ENCODE measurements at places on chromosomes 16 and 17.

DNA sequence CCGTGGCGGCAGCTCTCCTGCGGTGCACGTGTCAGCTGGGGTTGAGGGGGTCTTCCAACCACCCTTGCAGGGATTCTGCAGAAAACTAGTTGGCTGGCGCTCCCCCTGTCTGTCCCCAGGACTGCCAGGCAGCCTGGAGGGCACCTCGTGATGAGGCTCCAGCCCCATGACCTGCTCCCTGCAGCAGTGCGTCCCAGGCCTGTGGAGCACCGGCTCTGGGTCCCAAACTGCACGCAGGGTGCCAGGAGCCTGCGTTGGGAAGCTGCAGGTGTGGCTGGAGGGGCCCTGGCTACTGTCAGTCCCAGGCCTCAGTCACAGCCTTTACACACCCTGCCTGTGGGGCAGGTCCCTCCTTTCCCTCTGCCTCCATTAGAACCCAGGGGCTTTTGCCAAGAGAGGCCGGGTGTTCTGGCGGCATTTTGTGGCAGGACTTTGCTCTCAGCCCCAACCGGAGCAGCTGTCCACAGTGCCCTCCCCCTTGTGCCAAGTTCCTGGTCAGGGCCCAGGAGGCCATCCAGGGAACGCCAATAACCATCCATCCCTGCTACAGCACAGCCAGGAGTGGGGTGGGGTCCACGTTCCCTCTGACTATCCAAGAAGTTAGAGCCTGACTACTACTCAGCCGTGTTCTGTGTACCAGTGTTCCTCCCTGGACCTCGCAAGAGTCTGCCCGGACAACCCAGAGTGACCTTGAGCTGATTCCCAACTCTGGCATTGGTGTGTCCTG, 9.2 kb downstream of the CHMP6 start:
- no peak for DNase-seq

DNA sequence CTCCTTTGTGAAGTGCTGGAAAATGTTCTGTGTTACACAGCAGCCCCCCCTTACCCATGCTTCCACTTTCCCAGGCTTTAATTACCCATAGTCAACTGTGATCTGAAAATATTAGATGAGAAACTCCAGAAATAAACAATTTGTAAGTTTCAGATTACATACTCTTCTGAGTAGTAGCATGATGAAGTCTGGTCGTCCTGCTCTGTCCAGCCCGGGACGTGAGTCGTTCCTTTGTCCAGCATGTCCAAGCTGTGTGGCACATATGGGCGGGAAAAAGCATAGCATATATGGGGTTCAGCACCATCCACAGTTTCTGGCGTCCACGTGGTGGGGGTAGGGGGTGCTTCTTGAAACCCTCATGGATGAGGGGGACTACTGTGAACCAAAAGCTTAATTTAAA, 83.5 kb downstream of the BANP start:
- no peak for DNase-seq

DNA sequence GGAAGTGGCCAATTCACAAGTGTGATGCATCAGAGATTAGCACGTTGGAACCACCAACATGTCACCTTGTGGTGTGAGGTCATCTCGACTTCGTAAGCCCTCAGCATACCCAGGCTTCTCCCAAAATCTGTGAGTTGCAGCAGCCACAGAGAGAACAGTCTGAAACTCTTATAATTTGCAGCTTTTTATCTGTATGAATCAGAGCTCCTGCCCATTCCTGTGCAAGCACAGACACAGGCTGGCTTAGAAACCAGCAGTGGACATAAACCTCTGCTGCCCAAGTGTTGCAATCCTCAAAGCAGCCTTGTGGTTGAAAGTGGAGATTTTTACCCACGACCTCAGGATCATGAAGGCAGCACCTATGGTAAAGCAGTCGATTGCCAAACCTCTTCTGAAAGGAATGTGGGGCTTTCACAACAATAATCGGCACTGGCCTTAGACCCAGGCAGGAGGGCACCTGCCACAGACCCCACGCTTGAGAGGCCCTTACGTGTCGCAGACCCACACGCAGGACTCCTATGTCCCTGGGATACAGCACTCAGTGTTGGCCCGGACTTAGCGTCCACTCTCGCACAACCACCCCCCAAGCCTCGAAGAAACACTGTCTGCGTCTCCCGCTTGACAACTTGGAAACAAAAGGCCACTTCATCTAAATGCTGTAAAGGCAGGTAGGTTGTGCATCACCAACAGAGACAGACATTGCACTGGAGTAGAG, 24.5 kb upstream of the OSGIN1 start:
- DNase-seq, result no peak

GRCh38 chr16:28528463-28528867, 10.3 kb downstream of the NUPR1 start:
- no peak for DNase-seq

GRCh38 chr17:76163919-76164318, 22.9 kb upstream of the FOXJ1 start:
- no peak for DNase-seq

- no peak for DNase-seq
These were observed 773 bp downstream of the CENPX start for GRCh38 chr17:82021900-82022309.

DNA sequence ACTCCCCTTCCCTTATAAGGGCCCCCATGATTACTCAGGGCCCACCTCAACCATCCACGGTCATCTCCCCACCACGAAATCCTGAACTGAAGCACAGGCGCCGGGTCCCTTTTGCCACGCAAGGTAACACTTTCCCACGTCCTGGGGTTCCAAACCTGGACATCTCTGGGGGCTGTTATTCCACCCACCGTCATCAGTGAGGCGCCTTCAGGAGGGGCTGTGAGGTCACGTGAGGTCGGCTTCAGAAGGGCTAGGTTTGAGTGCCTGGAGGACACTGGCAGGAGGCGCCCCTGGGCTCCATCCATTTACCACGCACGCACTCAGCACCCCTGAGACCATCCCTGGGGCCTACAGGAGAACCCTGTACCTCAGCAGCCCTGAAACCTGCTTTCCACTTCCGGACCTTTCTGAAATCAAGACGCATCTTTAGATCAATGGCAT, 4.1 kb downstream of the CD2BP2 start:
- no peak for DNase-seq

DNA sequence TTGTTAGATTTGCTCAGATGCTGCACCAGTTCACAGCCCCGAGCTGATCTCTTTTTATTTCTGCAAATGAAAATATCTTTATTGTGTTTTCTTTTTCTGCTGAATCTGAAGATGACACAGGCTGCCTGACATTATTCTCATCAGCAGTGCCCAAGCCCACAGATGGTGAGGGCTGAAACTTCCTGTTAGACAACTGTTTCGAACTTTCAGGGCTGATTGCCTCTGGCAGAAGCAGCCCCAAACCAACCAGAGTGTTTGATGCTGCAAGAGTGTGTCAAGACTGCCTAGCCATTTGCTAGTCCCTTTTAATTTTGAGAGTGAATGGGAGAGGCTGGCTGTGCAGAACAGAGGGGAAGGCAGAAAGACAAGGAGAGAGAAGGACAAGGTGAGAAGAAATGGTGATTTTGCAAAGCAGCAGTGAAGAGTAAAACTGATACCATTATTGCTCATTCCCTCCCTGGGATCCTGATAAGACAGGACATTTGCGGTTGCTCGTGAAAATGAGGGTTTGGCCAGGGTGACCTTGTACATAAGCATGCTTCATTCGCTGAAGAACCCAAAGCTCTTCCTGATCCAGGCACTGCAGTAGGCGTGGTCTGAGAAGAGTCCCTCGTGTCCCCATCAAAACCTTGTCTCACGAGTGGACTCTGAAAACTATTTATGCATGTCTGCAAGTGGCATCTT, 77.2 kb downstream of the TMEM114 start:
- DNase-seq, result no peak

DNA sequence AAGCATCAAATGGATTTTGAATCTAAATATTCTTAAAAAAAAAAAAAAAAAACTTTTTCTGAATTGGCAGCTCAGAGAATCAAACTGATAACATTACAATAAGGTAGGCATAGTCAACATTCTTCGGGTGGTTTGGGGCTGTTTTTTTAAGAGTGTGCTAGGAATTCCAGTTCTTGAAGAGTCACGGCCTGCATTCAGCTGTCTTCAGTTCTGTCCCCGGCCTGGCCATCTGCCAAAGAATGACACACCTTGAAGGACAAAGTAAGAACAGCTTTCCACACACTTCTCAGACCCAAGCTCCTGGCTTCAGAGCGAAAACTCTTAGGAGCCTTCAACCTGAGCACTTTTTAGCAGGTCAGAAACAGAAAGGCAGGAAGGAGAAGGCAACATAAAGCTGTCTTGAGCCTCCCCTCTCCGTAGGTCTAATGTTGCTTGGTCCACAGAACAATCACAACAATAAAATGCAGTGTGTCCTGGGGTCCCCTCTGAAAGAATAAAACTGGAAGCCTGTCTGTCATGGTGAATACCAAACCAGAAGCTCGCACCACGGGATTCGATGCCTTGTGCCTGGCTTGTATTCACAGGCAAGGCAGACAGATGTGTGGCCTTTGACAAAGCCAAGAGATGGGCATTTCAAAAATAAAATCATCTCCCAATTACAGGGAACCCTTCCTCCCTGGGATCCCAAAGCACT, 524.4 kb upstream of the ZFHX3 start:
- DNase-seq, result no peak

GRCh38 chr17:69883120-69883519, 191.9 kb upstream of the KCNJ16 start:
- no peak for DNase-seq

DNA sequence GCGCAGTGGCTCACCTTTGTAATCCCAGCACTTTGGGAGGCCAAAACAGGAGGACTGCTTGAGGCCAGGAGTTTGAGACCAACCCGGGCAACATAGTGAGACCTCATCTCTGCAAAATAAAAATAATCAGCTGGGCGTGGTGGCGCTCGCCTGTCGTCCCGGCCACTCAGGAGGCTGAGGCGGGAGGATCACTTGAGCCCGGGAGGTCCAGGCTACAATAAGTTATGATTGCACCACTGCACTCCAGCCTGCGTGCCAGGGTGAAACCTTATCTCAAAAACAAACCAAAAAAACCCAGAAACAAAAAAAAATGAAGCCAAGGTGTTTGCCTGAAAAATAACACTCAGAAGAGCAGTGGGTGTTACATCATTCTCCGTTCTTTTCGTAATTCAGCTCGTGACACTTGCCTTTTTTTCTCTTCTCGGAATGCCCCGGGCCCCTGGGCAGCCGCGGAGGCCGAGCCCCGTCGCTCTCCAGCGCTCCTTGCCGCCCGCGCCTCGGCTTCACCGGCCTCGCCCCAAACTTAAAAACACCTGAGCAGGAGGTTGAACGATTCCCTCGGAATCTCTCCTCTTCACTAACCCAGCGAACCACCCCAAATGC, 17.0 kb downstream of the PRCD start:
- DNase-seq, result no peak

- DNase-seq, result no peak
These were observed 168.0 kb downstream of the AHSP start for GRCh38 chr16:31695667-31696066.

GRCh38 chr17:58728798-58729197, 26.9 kb upstream of the PPM1E start:
- DNase-seq, result no peak

- DNase-seq, result no peak
These were observed 24.6 kb upstream of the LRRC75A start for GRCh38 chr17:16516594-16517051.

DNA sequence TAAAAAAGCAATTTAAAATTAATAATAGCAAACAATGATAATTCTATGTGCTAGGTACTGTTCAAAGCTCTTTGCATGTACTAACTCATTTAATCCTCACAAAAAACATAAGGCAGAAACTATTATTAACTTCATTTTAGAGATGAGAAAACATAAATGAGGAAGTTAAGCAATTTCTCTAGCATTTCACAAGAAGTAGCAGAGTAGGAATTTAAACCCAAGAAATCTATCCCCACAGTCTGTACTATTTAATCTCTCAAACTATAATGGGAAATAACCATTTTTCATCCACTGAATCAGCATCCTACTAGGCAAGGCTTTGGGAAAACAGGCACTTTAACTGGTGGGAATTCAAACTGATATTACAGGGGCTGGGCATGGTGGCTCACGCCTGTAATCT, 42.2 kb upstream of the INTS2 start:
- no peak for DNase-seq

- DNase-seq, result no peak
These were observed 4.1 kb upstream of the PPP1R9B start for GRCh38 chr17:50154604-50155003.

DNA sequence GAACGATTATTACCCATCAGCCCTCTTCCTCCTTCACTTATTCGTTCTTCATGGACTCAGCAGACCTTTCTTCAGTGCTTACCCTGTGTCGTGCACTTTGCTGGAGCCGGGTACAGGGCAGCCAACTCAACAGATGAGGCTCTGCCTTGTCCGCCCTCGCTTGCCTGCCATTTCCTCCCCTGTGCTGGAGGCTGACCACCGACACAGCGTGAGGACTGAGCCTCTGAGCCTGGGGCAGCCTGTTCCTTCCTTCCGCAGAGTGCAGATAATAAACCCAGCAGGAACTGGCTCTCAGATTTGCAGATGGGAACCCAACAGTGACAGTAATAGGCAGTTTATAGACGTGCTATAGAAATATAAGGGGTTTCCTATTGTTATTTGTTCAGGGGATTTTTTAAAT, 7.0 kb upstream of the SLC39A11 start:
- no peak for DNase-seq

DNA sequence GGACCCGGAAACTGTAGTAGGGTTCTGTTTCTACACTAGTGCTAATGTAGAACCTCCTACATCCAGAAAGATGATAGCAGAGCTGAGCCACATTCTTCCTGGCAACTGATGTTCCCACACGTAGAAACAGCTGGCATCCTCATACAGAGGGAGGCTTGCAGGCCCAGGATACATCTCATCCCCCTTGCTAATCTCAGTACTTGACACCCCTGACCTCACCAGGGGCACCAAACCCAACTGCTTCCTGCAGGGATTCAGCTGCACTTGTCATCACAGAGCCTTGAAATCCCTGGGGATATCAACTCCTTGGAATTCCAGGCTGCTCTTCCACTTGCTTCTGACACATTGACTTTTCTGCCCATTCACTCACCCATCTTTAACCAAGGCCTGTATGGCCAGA, 75.2 kb upstream of the HSBP1 start:
- DNase-seq, result no peak

GRCh38 chr17:12789481-12790248, at the start of gene ARHGAP44:
ARHGAP44 (plus strand) TSS chr17:12789498; CDS start chr17:12789839, 341 bp downstream.
- peak; percentile 45 for DNase-seq

DNA sequence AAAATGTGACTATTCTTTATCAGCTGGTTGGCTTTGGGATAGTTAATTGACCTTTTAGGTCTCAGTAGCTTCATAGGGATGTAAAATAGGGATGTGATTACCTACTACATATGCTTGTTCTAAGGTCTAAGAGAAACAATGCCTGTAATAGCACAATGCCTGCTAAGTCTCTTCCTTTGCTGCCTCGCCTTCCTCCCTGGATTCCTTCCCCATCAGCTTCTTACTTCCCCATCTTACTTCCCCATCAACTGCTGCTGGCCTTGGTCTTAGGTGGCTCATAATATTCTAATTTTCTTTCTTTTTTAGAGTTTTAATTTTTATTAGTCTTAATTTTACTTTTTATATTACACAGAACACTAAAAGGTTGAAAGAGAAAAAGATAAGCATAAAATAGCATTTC, 59.2 kb upstream of the GOT2 start:
- no peak for DNase-seq

All from D721Med (cell line).